Upper lobe of right lung (tissue), 1 donor: ENCODE measurements at places on chromosomes 1 and 21. TPM values are rescaled to one million over a fixed set of nuclear protein-coding genes. Genes with fewer than 3 reads are reported as not detected.

KIAA0040 gene
- 44.8 TPM for total RNA-seq

TMPRSS15 gene
- total RNA-seq, result not detected

CD244 gene
- total RNA-seq, result 3.0 TPM

CD34 gene
- total RNA-seq, result 50.7 TPM

RORC gene
- total RNA-seq, result 16.4 TPM

C21orf91 gene
- 16.8 TPM for total RNA-seq

PPM1J gene
- 0.32 TPM for total RNA-seq

- no peak overlapping the region for H3K27ac ChIP-seq
- no peaks in the 10 kb centered on the region for H3K27me3 ChIP-seq
- no peak for DNase-seq
- H3K4me1 ChIP-seq, result no peaks in the 10 kb centered on the region
- H3K4me3 ChIP-seq, result no peak overlapping the region
These were observed 17.6 kb upstream of the KCNQ4 start for GRCh38 chr1:40766017-40766416.

GRCh38 chr1:174218983-174219382 is 59.7 kb downstream of the RABGAP1L start:
- H3K4me1 ChIP-seq, result no peaks in the 10 kb centered on the region
- H3K27me3 ChIP-seq, result no peaks in the 10 kb centered on the region
- H3K36me3 ChIP-seq, result peaks cover 5% of the 10 kb centered on the region
- no peak overlapping the region for H3K4me3 ChIP-seq
- no peak for DNase-seq

DNA sequence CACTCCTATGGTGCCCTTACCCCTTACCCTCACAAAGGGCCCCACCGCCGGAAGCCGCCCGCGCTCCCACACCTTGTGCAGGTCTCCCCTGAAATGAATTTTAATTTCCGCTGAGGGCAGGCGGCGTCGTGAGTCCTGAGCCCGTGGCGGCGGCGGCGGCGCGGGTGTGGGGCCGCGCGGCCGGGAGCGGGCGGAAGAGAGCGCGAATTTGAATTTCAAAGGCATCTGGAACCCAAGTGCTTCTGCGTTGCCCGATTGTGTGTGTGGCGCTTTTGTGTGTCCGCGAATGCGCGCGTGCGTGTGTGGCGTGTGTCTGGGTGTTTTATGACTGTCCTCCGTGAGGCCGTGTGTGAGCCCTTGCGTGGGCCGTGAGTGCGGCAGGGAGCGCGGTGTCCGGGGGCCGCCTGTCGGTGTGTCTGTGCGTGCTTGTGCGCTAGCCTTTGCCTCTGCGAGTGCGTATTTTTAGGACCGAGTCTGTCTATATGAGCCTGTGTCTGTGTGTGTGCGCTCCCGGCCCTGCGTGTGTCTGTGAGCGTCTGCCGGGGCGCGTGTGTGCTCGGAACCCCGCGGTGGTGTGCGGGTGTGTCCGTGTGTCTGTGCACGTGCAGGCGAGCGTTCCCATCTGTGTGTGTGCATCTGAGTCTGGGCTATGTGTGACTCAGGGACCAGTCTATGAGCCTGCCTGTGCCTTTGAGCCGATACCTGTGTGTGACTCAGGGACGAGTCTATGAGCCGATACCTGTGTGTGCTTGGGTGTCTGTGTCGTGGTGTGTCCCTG is 7.9 kb upstream of the ADGRB2 start:
- no peaks in the 10 kb centered on the region for H3K36me3 ChIP-seq
- DNase-seq, result no peak
- H3K27me3 ChIP-seq, result peaks cover 53% of the 10 kb centered on the region
- H3K27ac ChIP-seq, result no peak overlapping the region
- H3K4me1 ChIP-seq, result peaks cover 11% of the 10 kb centered on the region

GRCh38 chr1:156993426-156994147 is 52.0 kb downstream of the ARHGEF11 start:
- H3K36me3 ChIP-seq, result no peaks in the 10 kb centered on the region
- no peak overlapping the region for H3K27ac ChIP-seq
- no peaks in the 10 kb centered on the region for H3K4me1 ChIP-seq
- H3K27me3 ChIP-seq, result no peaks in the 10 kb centered on the region

- DNase-seq, result no peak
- no peak overlapping the region for H3K4me3 ChIP-seq
- H3K36me3 ChIP-seq, result peaks cover 87% of the 10 kb centered on the region
- H3K4me1 ChIP-seq, result no peaks in the 10 kb centered on the region
- H3K27me3 ChIP-seq, result no peaks in the 10 kb centered on the region
These were observed 7.3 kb downstream of the MRPL37 start for GRCh38 chr1:54207287-54207686.

GRCh38 chr1:172883387-172883791 is 167.4 kb downstream of the TNFSF18 start:
- H3K36me3 ChIP-seq, result no peaks in the 10 kb centered on the region
- no peak overlapping the region for H3K27ac ChIP-seq
- H3K4me1 ChIP-seq, result no peaks in the 10 kb centered on the region
- DNase-seq, result no peak
- no peaks in the 10 kb centered on the region for H3K27me3 ChIP-seq

DNA sequence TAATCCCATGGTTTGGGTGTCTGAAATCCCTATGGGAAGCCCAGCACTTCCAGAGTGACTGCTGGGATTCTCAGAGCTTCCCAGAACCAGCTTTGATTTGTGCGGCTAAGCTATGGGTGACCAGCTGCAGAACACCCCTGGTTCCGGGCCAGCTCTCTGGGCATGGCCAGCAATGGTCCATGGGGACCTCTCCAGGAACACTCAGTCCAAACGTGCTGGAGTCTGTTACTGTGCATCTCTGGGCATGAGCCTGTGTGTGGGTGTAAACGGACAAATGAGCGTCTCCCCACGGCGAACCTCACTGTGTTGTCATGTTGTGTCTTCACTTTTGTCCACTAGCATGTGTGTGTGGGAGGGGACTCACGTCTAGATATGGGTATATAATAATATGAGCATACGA is 54.4 kb downstream of the MAB21L3 start:
- no peaks in the 10 kb centered on the region for H3K27me3 ChIP-seq
- no peak for DNase-seq
- H3K4me3 ChIP-seq, result no peak overlapping the region
- peaks cover 6% of the 10 kb centered on the region for H3K4me1 ChIP-seq
- no peaks in the 10 kb centered on the region for H3K36me3 ChIP-seq

DNA sequence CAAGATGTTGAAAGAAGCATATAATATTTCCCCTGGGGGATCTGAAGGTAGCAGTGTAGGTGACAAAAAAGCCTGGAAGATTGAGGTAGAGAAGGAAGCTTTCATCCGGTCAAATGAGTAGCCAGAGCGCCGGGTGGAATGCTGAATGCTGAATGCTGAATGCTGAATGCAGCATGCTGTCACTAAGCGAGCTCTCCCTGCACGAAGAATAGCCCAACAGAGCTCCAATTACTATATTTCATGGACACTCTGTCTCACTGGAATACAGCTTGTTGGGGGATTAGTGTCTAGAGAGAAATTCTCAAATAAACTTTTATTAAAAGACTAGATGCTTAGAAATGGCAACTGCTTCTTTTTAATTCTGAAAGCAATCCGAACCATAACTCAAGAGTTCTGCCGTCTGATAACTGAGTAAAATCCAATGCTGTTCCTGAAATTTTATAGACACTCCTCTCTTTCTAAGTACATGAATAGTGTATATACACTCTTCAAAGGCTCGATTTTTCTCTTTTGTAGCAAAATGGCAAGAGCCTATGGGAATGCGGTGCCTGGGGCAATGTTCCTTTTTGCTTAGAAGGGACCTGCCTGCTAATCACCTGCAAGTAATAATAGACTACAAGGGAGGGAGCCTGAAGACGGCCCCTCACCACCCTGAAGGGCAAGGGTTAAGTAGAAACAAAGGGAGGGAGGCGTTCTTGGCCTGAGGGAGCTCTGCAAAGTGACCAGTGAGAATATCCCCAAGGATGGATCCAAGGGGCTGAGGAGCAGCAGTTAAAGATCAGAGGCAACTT is 203.7 kb upstream of the ESRRG start:
- no peaks in the 10 kb centered on the region for H3K4me1 ChIP-seq
- DNase-seq, result no peak
- H3K27ac ChIP-seq, result no peak overlapping the region
- H3K36me3 ChIP-seq, result no peaks in the 10 kb centered on the region
